ENCODE measurements at places on chromosomes 2 and 18.
A peak's percentile ranks its signal among the peaks of the same experiment; 100 is the strongest.

- no peak for DNase-seq
Measured at GRCh38 chr2:112304298-112304941, 29.0 kb downstream of the ZC3H6 start.

DNA sequence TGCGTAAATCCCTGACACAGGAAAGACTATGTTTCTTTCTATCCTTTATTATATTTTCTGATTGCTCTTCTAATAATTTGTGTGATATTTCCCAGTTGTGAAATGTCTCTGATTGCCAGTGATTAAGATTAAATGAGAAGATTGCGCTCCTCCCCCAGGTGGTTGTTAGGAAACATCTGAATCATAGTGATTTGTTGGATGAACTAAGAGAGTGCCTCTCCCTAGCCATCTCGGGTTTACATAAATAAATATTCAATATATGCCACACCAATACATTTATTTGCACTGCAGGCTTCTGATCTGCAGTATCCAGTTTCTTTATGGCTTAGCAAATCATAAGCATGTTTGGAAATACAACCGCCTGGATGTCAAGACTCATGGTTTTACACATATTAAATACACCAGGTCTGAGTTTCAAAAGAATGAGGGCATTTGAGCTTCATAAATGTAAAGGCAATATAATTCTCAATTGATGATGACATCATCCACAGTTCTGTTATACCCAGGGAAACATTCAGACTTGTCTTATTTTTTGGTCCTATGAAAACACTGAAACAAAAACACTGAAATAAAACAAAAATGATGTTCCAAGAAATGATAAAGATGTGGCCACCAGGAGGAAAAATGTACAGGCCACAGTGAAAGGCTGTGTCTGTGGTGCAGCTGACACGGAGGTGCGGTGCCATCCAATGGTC lies 826.7 kb upstream of the ACVR2A start:
- no peak for DNase-seq

DNA sequence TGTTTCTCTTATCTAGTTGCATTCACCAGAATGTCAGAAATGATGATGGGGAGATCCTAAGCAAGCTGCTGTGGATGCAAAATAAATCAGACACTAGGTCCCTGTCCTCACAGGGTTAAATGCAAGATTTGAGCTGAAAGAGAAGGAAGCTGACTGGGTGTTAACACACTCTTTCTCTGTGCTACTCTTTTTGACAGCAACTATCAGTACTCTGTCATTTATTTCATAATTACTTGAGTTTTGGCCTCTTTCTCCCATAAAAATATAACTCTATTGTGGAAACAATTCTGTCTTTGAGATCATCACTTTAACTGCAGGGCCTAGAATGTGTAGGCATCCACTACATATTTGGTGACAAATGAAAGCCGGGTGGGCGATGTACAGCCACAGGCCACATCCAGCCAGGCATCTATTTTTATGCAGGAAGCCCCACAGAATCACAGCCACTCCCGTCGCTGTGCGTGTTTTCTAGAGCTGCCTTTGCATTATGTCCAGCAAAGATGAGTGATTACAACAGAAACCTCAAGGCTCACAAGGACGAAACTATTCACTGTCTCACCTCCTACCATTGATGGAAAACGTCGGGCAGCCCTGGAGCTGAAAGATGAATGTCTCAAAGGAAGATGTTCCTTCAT lies 849.0 kb downstream of the RNF144A start:
- DNase-seq, result no peak

DNA sequence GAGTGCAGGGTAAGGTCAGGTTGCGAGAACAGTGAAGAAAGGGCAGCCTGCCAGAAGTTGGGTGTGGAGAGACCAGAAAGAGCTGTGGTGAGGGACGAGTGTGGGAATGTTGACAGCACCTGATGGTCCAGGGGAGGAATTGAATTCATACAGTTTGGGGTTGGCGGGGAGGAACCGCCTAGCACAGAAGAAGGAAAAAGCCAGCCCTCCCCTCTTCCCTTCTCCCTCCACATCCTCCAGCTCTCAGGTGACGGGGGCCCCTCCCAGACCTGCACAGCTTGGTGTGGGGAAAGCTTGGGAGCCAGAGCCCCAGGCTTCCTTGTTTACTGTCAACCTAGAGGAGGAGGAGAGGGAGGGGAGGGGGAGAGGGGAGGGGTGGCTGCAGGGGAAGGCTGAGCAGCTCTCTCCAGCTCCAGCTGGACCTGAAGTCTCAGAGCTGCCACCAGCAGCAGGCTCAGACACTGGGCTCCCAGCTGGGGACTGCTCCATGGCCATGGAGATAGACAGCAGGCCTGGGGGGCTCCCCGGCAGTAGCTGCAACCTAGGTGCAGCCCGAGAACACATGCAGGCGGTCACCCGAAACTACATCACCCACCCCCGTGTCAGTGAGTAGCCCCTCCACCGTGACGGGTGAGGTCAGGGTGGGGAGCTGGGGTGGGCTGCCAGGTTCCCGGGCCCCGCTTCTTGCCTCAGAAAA lies at the start of gene ATP6V1B1:
Gene ATP6V1B1, plus strand, starts transcription at position 433 of the 697 bp plus-strand sequence. Its CDS starts 55 bp downstream, at position 488.
- no peak for DNase-seq

GRCh38 chr2:172153156-172153555 lies 50.5 kb upstream of the DLX2 start:
- DNase-seq, result no peak

GRCh38 chr2:8203364-8203763 lies 478.5 kb upstream of the ID2 start:
- no peak for DNase-seq

- DNase-seq, result no peak
Measured at GRCh38 chr2:164151522-164151921, 415.7 kb upstream of the FIGN start.

DNA sequence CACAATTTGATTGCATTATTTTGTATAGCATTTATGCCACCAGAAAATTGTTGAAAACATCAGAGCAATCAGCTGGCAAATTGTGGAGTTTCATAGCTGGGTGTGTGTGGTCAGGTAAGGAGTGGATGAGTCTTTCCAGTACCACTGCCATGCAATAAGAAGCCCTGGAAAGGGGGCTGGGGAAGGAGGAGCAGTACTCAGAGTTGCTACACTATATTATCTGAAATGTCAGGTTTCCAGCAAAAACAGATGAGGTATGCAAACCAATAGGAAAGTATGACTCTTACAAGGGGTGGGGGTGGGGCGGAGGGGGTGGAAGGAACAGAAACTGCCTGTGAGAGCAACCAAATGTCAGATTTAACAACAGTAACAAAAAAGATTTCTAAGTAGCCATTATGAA lies 112.2 kb downstream of the SOS1 start:
- DNase-seq, result no peak

- DNase-seq, result no peak
Measured at GRCh38 chr18:12749121-12749520, 46.3 kb downstream of the PSMG2 start.

- no peak for DNase-seq
Measured at GRCh38 chr2:168156661-168157060, 90.7 kb downstream of the STK39 start.

- DNase-seq, result peak; percentile 57
Measured at GRCh38 chr2:174573621-174574081, 24.0 kb downstream of the WIPF1 start.

GRCh38 chr18:8480506-8481328 lies 128.5 kb upstream of the RAB12 start:
- peak; percentile 69 for DNase-seq

DNA sequence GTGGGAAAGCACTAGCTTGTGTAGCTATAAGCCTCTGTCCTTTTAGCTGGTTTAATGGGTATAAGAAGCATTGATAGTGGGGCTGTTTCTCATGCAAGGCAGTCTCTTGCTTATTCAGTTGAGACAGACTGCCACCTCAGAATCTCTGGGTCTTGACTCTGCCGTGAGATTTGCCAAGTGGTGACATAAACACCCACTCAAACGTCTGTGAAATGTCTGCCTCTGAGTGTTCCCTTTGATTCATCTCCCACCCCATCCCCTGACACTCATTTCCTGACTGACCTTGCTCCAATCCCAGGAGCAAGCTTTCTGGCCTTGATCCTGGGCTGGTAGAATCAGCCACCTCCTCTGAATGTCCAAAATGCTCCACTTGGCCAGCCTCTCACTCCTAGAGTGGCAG lies 141.9 kb upstream of the RBMS1 start:
- no peak for DNase-seq

DNA sequence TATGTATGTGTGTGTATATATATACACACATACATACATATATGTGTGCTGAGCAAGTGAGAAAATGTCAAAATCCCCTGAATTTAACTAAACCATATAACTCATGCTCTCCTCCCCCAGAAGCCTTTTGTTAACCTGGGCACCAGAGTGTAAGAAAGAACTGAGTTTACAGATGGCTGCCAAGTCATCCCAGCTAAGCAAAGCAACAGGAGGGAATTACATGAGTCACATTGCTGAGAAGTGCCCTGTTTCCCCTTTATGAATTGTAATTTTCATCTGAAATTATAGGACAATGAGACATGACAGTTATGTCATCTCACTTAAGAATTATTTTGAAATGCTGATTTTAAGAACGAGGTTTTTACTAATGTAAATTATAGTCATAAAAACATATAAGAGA lies 29.9 kb downstream of the SCN7A start:
- no peak for DNase-seq

DNA sequence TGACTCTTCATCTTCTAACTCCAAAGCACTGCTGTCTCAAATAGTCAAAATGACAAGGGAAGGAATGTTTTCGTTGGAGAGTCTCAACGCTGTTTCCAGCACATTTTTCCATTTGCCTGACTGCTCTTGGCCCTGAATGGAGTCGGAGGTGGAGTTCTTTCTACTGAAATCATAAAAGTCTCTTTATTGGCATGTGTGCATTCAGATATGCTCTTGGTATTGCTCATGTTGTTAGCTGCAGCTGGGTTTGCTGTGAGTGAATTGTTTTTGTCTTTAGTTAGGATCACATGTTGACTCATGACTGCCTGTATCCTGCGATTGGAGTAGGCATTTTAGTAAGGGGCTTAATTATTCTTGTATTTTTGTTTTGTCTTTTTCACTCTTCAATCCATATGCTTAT lies 16.8 kb downstream of the TMEM17 start:
- DNase-seq, result peak; percentile 23

GRCh38 chr2:211568439-211568838 lies 970.2 kb downstream of the ERBB4 start:
- DNase-seq, result no peak
